ENCODE measurements at places on chromosomes 13 and 19.

GRCh38 chr13:43816401-43816889 is 29.7 kb upstream of the ENOX1 start:
- DNase-seq, result no peak

DNA sequence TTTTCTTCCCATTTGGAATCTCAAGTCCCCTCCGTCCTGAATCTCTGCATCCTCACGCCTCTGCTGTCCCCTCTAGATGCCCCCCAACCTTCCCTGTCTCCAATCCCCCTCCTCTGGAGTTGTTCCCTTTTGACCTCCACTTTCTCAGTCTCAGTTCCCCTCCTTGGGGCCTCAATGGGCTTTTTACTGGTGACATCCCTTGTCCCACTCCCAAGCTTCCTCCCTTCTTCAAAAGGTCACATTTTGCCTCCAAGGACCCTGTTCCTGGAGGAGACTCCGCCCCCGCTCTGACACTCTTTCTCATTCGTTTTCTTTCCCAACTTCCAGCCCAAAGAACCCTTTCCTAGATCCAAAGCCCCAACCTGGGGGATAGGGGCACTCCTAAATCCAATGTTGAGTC is 1.0 kb downstream of the AP2S1 start:
- DNase-seq, result no peak

- no peak for DNase-seq
Measured at GRCh38 chr13:81458170-81458569, 1117.2 kb upstream of the SPRY2 start.

- no peak for DNase-seq
Measured at GRCh38 chr19:1353144-1353543, 30.6 kb upstream of the NDUFS7 start.

DNA sequence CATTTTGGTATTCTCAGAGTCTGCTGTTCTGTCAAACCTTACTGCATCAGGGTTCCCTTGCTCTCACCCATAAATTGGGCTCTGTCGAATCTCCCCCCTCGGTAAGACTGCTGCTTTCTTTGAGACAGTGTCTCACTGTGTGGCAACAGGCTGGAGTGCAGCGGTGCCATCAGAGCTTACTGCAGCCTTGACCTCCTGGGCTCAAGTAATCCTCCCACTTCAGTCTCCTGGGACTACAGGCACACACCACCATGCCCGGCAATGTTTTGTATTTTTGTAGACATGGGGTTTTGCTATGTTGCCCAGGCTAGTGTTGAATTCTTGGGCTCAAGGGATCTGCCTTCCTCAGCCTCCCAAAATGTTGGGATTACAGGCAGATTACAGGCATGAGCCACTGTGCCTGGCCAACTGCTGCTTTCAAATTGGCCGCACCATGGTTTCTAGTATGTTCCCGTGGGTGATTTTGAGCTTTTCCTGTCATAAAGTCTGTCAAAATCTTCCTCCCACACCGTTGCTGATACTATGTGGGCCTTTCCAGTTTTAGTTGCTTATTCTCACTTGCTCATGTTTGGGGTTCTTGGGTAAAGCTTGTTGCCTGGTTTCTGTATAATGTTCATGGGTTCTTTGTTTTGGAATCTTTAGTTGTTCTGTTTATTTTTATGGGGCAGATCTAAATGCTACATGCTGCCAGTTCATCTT is 10.6 kb downstream of the RFC3 start:
- no peak for DNase-seq

- no peak for DNase-seq
Measured at GRCh38 chr19:7734220-7735203, 2.6 kb upstream of the CLEC4G start.

DNA sequence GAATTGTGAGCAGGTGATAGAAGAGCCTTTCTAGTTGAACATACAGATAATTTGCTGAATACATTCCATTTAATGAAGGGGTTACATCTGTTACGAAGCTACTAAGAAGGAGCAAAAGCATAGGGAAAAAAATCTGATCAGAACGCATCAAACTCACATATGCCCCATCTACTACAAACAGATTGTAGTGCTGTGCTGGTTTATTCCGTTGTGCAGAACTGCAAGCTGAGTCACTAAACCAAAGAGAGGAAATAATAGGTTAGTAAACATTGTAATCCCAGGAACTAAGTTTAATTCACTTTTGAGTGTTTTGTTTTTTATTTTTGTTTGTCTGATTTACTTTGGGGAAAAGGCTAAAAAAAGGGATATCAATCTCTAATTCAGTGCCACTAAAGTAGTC is 136.3 kb downstream of the CDK8 start:
- no peak for DNase-seq

- no peak for DNase-seq
Measured at GRCh38 chr13:103878891-103879605, 812.8 kb upstream of the SLC10A2 start.

DNA sequence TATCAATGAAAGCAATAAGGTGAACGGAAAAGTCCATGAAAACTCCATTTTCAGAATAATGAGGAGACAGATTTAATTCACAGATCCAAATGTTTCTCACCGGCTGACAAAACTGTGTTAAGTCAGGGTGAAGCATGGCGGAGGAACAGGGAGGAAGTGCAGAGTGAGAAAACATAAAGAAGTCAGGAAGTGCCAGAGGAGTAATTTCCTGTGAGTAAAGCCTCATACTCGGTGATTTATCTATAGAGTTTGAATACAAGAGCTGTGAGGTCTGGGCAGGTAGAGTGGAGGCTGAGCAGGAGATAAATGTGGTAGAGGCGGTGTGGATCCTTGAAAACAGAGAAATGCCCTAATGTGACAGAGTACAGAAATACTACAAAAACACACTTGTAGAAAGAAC is 11.4 kb downstream of the CARD8 start:
- no peak for DNase-seq

DNA sequence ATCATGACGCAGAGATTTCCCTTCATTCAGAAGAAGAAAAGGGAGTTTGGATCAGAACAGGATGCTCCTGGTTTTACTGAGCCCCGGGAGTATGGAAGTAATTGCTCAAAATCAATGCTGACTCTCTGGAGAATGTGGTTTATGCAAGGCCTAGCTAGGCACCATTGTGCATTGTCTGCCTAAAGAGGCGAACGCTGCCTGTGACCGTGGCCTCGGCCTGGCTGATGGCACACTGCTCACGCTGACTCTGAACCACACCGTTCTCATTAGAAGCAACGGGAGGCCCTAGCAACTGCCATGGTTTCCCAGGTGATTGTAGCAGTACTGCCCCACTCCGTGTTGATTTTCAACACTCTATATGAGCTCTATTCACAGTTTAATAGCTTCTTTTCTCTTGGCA is 41.7 kb upstream of the UBL3 start:
- DNase-seq, result no peak

GRCh38 chr19:52601025-52601973 is 31.2 kb downstream of the ZNF701 start:
- peak; percentile 94 for DNase-seq

DNA sequence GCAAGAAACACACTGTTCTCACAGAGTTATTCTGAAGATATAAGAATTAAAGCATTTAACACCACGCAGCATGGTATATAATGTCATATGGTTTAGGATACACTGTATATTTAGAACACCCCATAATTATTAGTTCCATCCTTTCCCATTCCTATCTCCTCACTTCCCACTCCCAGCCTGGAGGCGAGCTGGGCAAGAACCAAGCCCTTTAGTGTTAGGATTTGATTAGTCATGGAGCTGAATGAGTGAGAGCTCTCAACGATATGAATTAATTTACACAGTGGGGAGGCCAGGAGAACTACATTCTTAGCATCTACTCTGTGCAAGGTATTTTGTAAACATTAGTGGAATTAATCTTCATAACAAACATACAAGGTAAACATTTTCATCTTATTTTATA is 934.3 kb downstream of the DIAPH3 start:
- no peak for DNase-seq

GRCh38 chr19:10884274-10884673 is 12.9 kb downstream of the CARM1 start:
- no peak for DNase-seq

- no peak for DNase-seq
Measured at GRCh38 chr13:39422845-39423565, 180.0 kb downstream of the LHFPL6 start.

DNA sequence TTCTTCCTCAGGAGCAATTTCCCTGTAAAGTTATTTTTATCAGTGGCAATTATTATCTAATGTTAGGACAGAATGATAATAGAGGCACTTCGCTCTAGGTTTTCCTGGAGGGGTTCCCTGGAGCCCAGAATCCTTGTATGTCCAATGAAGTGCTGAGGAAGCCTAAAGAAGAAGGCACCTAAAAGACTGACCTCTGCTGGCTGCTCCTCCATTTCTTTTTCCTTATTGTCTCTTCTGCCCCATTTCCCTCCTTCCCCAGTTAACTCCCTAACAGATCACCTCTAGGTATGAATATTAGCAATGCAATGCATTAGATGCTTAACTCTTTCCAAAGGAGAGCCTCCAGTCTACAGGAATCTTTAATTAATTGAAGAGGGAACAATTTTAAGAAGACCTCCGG is 985.4 kb downstream of the DIAPH3 start:
- no peak for DNase-seq

DNA sequence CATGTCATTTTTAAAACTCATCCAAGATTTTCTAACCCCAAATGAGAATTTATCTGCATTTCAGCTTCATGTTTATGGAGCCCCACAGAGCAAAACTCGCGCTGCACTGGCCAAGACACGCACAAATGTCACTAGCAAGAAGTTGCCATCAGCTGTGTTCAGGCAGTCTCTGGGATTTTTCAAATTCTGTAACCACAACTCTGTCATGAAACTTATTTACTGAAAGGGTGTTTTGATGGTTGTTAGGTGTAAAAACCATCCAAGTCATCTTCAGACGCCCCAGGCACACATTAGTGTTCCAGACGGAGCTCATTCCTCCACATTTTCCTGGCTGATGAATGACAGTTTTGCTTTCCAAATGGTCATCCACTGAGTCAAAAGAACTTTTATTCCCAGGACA is 63.4 kb downstream of the SLC7A1 start:
- no peak for DNase-seq

GRCh38 chr13:47408546-47409319 is 511.9 kb upstream of the HTR2A start:
- no peak for DNase-seq

- peak; percentile 56 for DNase-seq
Measured at GRCh38 chr19:30778061-30778460, 405.9 kb downstream of the ZNF536 start.

DNA sequence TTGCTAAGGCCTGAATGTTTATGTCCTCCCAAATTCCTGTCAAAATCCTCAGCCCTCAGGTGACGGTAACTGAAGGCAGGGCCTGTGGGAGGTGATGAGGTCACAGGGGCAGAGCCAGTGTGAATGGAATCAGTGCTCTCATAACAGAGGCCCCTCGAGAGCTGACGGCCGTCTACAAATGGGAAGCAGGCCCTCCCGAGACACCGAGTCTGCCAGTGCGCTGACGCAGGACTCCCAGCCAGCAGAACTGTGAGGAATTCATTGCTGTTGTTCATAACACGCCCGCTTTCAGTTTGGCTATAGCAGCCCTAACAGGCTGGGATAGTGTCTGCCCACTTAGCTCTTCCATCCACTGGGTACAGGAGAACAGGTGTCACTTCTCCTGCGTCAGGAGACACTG is 41.2 kb downstream of the CARS2 start:
- no peak for DNase-seq

DNA sequence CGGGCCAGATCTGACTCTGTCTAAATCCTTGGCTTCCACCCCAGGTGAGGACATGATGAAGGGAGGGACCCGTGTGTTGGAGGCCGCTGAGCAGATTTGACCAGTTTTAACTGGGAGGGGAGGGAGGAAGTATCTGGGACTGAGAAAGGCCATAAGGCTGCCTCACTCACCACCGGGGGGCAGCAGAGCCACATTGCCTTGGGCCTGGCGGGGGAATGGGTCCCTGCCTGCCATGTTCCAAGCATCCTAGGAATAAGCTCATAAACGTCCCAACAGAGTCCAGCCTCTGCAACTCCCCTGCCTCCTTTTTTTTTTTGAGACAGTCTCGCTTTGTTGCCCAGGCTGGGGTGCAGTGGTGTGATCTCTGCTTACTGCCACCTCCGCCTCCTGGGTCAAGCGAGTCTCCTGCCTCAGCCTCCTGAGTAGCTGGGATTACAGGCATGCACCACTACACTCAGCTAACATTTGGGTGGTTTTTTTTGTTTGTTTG is 15.5 kb downstream of the MAST3 start:
- DNase-seq, result no peak

DNA sequence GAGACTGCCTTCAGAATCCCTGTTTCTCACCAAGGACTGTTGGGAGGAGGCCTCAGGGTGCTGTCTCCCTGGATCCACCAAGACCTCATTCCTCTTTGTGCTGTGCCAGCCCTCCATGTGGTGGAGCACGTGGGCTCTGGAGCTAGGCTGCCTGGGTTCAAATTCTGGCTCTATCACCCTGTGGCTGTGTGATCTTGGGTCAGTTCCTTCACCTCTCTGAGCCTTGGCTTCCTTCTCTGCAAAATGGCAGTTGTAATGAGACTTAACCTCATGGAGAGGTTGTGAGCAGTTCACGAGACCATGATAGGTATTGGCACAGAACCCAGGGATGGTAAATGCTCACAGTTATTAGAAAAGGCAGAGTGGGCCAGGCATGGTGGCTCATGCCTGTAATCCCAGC is 6.4 kb downstream of the PNMA8C start:
- DNase-seq, result no peak

DNA sequence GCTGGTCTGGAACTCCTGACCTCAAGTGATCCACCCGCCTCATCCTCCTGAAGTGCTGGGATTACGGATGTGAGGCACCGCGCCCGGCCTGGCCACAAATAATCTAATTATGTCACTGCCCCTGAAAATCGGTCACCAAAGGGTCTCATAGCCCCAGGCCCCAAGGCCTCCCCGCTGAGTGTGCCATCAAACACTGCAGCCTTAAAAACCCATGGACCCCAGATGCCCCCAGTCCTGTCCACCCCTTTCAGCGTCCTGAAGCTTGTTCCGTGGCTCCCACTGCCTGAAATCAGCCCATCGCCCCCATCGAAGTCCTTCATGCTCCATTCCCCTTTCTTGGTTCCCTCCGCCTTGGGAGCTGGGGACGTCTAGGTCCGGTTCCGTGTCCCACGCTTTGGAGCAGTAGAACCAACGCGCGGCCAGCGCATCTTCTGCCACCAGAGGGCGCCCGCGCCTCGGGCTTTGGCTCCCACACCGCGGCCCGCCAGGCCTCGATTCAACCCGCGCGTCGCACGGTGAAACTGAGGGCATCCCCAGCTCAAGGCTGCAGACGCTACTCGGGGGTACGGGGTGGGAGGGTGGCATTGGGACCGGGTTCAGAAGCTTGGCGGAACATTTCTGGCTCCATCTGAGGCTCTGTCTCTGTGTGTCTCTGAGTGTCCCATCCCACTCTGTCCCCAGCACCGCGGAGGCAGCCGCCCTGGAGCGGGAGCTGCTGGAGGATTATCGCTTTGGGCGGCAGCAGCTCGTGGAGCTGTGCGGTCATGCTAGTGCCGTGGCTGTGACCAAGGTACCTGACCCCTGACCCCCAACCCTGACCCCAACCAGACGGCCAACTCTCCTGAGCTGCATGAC is 3.5 kb downstream of the YJEFN3 start:
- no peak for DNase-seq
